Large intestine (tissue), 12 donors: ENCODE measurements at places on chromosomes 2 and 18. TPM values are rescaled to one million over a fixed set of nuclear protein-coding genes. Genes with fewer than 3 reads are reported as not detected.

Gene CGREF1
- polyA plus RNA-seq: 11.5 TPM

Gene LDLRAD4
- 9.1 TPM for polyA plus RNA-seq

Gene PRSS56
- not detected for polyA plus RNA-seq

Gene PDE11A
- 1.5 TPM for polyA plus RNA-seq

Gene SLC5A7
- polyA plus RNA-seq: 7.1 TPM

Gene DCAF17
- polyA plus RNA-seq: 21.8 TPM

- no peak for DNase-seq
These were observed 1.4 kb upstream of the ZNF638 start for GRCh38 chr2:71330155-71330554.

- DNase-seq: no peak
These were observed 392.8 kb downstream of the TNS1 start for GRCh38 chr2:217609952-217610351.

- DNase-seq: no peak
These were observed 797.0 kb downstream of the METTL4 start for GRCh38 chr18:1774261-1774660.

DNA sequence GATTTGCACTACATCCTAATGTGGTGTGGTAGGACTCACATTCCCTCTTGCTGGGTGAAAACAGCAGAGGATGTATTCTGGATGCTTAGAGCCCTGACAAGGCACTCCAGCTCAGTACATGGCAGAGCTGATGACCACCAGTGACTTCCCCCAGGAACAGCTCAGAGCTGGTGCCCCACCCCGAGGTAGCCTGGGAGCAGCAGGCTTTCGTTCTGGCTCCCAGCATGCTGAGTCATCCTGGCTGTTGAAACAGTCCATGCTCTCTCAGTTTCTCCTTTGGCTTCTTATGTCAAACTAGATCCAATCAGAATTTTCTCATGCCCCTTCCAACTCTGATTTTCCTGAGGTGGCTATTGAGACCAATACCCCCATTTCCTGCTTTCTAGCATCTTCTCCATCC is 438.2 kb downstream of the NBAS start:
- DNase-seq: no peak

DNA sequence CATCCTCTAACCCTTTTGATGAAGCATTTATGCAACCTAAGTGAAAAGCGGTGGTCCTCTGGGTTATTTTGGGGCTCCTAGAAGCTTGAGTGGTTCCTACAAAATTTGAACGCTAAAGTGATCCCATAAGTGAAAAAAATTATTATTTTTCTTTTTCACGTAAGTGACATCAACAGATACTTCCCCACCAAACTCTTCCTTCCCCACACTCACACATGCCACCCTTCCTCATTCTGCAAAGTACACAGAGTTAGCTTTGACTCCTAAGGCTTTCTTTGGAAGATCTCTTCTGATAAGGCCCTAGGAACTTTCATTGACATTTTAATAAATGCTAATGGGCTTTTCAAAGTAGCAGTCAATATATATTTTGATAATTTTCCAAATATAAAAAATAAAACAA is 109.7 kb downstream of the DOCK10 start:
- DNase-seq: no peak

DNA sequence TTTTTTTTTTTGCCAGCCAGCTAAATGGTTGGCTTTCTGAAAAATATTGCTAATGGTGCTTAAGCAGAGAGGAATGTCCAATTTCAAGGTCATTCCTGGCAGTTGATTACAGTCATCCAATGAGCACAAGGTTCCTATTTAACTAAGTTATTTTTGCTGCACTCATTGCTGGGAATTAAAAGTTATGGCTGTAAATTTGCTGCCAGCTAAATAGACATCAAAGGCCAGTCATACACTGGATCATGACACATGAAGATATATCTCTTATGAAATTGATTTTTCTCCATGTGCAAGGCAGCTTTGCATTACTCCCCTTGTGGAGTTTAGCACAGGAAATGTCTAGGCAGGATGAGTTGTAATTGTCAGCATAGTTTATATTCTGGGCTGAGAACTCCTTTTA is 1898.4 kb upstream of the CELF4 start:
- DNase-seq: no peak

- peak; percentile 72 for DNase-seq
These were observed 134.1 kb downstream of the FMNL2 start for GRCh38 chr2:152468899-152469692.

GRCh38 chr2:96535331-96535730 is 1.2 kb upstream of the ARID5A start:
- no peak for DNase-seq

DNA sequence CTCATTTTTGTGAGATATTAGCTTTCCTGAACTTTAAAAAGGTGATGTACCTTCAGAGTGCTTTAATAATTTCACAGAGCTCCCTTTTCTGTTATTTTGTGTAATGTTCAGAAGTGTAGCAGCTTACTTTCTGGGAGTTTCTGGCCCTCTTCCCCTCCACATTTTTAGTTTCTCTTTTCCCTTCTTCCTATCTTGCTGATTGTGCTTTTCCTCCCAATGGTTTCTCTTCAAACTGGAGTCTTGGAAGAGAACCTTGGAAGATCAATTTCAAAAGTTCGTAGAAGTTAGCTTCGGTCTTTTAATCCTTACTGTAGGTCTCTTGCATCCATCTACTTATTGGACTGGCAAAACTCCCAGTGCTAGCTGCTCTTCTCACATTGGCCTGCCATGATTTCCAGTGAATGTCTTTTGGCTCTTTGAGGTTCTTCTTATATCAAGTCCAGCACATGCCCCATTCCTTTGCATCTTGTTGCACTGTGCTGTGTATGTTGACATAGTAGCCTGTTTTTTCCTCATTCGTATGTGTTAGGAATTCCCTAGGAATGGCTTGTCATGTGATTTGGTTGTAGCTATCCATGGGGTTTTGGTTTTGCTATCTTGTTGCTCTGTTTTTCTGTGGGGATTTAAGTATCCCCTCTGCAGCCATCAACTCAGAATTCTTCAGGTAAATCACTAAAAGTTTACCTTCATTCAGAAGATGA is 7.8 kb downstream of the CCNT2 start:
- no peak for DNase-seq

- no peak for DNase-seq
These were observed 68.9 kb downstream of the EPAS1 start for GRCh38 chr2:46365913-46366667.

DNA sequence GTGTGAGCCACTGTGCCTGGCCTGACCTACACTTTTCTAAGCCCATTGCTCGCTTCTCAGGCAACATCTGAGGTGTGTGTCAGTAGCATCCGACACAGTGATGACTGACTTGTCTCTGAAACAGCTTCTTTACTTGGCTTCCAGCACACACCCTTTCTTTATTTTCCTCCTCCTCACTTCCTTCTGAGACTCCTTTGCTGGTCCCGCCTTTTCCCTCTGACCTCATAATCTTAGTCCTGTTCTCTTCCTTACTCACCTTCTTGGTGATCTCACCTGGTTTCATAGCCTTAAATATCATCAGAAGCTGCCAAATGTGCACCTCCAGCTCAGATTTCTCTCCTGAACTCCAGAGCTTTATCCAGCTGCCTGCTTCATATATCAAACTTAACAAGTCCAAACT is 66.6 kb upstream of the PELI1 start:
- DNase-seq: peak; percentile 36

DNA sequence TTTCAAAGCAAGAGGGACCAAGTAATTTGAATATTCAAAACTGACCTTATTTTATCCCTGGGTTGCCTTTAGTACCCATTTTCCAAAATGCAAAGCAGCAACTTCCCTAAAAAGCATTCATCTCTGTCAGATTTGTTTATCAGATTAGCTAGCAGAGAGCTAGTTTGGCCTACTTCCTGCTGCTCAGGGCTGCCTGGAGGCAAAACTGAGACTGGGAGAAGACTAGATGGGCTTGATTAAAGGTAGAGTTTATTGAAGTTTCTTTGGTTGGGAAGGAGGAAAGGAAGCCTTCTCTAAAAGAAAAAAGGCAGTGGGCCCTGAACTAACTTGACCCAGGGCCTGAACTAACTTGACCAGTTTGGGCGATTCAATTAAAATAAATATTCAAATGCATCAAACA is 426.1 kb upstream of the FAM98A start:
- DNase-seq: no peak
